ENCODE measurements at places on chromosomes 4 and X. TPM values are rescaled to one million over a fixed set of nuclear protein-coding genes. Genes with fewer than 3 reads are reported as not detected.

MBNL3 gene
- 2.2 TPM for total RNA-seq

DNA sequence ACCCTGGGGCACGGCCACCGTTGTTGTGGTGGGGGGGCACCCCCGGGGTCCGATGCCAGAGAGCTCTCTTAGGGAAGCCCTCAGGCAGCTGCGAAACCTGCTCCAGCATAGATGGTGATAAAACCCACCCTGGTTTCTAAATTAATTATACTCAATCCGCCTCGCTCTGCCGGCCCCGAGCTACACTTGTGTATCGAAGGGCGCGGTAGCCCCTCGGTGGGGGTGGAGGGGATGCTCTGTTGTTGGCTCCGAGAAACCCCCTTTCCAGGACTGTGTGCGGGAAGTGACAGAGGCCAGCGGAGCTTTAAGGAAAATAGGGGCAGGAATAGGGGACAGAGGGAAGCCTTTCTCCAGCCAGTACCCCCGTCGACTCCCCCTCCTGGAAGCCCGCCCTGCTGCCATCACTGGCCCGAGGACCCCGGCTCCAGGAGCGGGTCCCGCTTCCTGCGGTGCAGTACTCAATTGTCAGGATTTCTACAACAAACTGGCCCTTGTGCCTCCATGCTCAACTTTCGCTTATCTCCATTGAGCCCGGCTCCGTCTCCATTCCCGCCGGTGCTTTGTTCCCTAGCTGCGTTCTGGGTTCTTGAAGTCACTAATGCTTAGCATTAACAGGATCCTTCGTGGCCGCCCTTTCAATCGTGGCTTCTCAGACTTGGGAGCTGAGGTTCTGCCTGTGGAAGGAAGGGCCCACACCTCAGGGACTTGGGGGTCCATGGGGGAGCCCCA, 408.2 kb downstream of the BCOR start:
- DNase-seq, result no peak

DNA sequence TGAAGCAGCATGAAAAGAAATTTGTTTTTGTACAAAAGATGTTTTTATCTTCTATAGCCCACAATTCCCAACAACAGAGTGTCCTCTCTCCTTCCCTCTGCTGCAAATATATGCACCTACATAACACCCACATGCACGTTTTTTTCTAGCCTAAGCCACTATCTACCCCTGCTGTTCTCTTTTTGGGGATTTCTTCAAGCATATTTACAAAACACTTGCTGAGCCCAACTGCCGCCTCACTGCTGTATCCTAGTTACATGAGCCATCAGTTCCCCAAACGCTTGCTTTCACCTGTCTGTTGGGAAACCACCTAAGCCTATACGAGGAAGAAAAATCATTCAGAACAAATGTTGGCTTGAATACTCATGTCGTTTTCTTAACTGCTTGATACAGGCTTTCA, 127.2 kb downstream of the CHRNA9 start:
- no peak for DNase-seq

- DNase-seq, result peak; percentile 71
These were observed 60.5 kb downstream of the MSX1 start for GRCh38 chr4:4919927-4920326.

All from psoas muscle (tissue), 8 donors.